Activated T-cell treated with anti-CD3 and anti-CD28 coated beads, Interleukin-2, amount 50 U/mL, for 72 hours (primary cell): ENCODE measurements at places on chromosomes 7 and 10. TPM values are rescaled to one million over a fixed set of nuclear protein-coding genes. Genes with fewer than 3 reads are reported as not detected.

Gene MRLN
- total RNA-seq: not detected

Gene NUTM2E
- not detected for total RNA-seq

Gene FAM185A
- 7.0 TPM for total RNA-seq

Gene CHCHD1
- total RNA-seq: 23.5 TPM

Gene EPHA1
- total RNA-seq: 2.2 TPM

Gene CPEB3
- 2.2 TPM for total RNA-seq

Gene ITPRID1
- not detected for total RNA-seq

Gene MYPN
- total RNA-seq: not detected

Gene INTS1
- total RNA-seq: 63.9 TPM

Gene LIPK
- total RNA-seq: not detected

Gene SNCG
- total RNA-seq: not detected

Gene OIT3
- not detected for total RNA-seq

Gene PCLO
- 0.02 TPM for total RNA-seq

Gene EN2
- total RNA-seq: not detected

Gene FAS
- total RNA-seq: 111 TPM

Gene LRRC17
- not detected for total RNA-seq

Gene NEBL
- 0.17 TPM for total RNA-seq

Gene GPR15LG
- not detected for total RNA-seq

Gene EBF3
- total RNA-seq: not detected

Gene MPP7
- 16.3 TPM for total RNA-seq

Gene AZGP1
- total RNA-seq: not detected

Gene NRG3
- not detected for total RNA-seq

Gene PGAM2
- total RNA-seq: 1.2 TPM

Gene TBXAS1
- total RNA-seq: 3.9 TPM

Gene ATP6V0E2
- total RNA-seq: 43.4 TPM

Gene CPED1
- not detected for total RNA-seq

Gene AGAP9
- 7.2 TPM for total RNA-seq

Gene C10orf62
- not detected for total RNA-seq
